ENCODE measurements at places on chromosomes 7 and 10. TPM values are rescaled to one million over a fixed set of nuclear protein-coding genes. Genes with fewer than 3 reads are reported as not detected.

The SLC16A12 gene
- 1.4 TPM for polyA plus RNA-seq

The SUN3 gene
- not detected for polyA plus RNA-seq

The MYO3A gene
- polyA plus RNA-seq, result not detected

The CRHR2 gene
- not detected for polyA plus RNA-seq

The ZNF398 gene
- polyA plus RNA-seq, result 6.2 TPM

The LRRC18 gene
- not detected for polyA plus RNA-seq

DNA sequence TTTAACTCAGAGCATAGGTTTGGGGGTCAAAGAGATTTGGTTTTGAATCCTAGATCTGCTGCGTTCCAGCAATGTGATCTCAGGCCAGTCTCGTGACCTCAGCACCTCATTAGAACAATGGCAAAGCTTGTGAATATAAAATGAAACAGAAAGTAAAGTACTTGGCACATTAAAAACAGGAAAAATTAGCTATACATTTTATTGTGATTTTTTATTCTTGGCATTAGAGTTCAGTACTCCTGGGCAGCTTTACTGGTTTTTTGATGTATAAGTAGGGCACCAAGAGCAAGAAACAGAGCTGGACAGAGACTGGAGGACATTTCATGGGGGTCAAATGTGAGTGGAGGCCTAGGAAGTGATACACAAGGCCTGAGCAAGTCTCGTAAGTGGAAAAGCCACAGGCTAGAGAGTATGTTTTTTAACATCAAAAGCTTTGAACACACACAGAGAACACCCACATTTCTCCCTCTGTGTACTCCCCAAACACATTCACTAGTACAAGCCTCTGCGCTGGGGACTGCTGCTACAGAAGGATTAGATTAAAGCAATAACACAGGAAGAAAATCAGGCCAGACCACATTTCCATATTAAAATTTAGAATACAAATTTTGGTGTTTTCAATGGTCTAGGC lies 157.2 kb upstream of the SLC25A13 start:
- H3K4me3 ChIP-seq, result no peak overlapping the region
- no peaks in the 10 kb centered on the region for H3K36me3 ChIP-seq
- H3K4me1 ChIP-seq, result no peaks in the 10 kb centered on the region
- no peaks in the 10 kb centered on the region for H3K27me3 ChIP-seq
- no peak for DNase-seq

DNA sequence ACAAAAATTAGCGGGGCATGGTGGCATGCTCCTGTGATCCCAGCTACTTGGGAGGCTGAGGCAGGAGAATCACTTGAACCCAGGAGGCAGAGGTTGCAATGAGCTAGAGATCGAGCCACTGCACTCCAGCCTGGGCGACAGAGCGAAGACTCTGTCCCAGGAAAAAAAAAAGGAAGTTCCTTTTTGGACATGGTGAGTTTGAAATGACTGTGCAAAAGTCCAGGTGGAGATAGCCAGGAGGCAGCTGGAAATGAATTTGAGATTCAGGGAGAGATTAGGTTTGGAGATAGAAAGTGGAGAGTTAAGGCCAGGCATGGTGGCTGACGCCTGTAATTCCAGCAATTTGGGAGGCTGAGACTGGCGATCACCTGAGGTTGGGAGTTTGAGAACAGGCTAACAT lies 139.1 kb downstream of the MARCHF5 start:
- no peaks in the 10 kb centered on the region for H3K27me3 ChIP-seq
- DNase-seq, result no peak
- H3K4me3 ChIP-seq, result no peak overlapping the region
- no peaks in the 10 kb centered on the region for H3K36me3 ChIP-seq

- H3K36me3 ChIP-seq, result no peaks in the 10 kb centered on the region
- no peak overlapping the region for H3K27ac ChIP-seq
- no peak overlapping the region for H3K4me3 ChIP-seq
Observed at GRCh38 chr10:84965468-84965867, 637.1 kb downstream of the CCSER2 start.

DNA sequence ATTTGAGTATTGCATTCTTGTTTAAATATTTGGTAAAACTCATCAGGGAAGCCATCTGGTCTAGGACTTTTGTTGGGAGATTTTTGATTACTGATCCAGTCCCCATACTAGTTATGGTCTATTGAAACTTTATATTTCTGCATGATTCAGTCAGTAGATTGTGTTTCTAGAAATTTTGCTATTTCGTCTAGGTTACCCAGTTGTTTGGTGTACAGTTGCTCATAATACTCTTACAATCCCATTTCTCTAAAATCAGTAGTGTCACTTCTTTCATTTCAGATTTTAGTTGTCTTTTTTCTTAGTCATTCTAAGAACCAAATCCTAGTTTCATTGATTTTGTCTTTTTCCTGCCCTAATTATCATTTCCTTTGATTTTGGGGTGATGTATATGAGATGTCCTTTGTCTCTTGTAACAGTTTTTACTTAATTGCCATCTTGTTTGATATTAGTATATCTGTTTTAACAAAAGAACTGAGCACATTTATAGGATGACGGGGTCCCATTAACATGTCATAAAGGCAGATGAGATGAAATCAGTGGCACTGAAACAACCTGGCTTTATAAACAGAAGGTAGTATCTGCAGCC lies 7.9 kb downstream of the MALSU1 start:
- no peaks in the 10 kb centered on the region for H3K27me3 ChIP-seq
- peaks cover 20% of the 10 kb centered on the region for H3K36me3 ChIP-seq
- H3K27ac ChIP-seq, result no peak overlapping the region

- DNase-seq, result peak; percentile 96
- peaks cover 2% of the 10 kb centered on the region for H3K4me1 ChIP-seq
- no peak overlapping the region for H3K27ac ChIP-seq
- no peaks in the 10 kb centered on the region for H3K36me3 ChIP-seq
- H3K27me3 ChIP-seq, result no peaks in the 10 kb centered on the region
Observed at GRCh38 chr7:54788664-54789063, 29.7 kb upstream of the SEC61G start.

DNA sequence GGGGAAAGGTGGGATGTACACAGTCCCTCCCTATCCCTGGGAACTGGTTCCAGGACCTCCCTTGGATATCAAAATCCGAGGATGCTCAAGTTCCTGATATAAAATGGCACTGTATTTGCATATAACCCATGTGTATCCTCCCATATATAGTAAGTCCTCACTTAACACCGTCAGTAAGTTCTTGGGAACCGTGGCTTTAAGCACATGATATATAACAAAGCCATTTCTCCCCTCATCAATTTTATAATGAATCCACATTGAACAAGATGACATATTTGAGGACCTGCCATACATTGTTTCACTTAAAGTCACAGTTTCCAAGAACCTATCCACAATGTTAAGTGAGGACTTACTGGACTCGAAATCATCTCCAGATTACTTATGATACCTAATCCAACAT lies 5.4 kb downstream of the CRYGN start:
- no peak for DNase-seq
- peaks cover 9% of the 10 kb centered on the region for H3K27me3 ChIP-seq
- no peak overlapping the region for H3K27ac ChIP-seq
- H3K4me3 ChIP-seq, result no peak overlapping the region

DNA sequence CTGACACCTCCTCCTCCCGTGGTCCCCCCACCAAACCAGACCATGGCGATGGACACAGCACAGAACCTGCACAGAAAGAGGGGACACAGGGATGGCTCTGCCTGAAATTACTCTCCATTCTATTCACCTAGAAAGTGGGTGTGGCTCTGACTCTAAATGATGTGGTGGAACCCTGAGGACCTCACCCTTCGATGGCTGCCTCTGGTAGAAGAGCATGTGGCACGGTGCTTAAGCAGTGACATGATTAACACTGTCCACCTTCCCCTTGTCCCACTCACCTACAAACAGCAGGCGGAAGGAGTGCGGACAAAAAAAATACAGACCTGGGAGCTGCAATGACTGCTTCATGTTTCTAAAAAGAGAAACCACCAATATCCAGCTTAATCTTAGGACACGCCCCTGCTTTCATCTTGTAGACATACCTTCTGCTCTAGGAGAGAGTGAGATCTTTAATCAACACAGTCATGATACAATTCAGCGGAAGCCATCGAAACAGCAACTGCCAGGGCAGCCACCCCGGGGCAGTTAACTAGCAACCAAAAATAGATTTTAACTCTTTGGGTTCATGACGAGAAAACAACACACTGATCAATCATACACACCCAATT lies 11.4 kb downstream of the JCAD start:
- H3K4me1 ChIP-seq, result peaks cover 17% of the 10 kb centered on the region
- peaks cover 62% of the 10 kb centered on the region for H3K36me3 ChIP-seq
- H3K27ac ChIP-seq, result no peak overlapping the region
- H3K4me3 ChIP-seq, result no peak overlapping the region
- H3K27me3 ChIP-seq, result no peaks in the 10 kb centered on the region
